ENCODE measurements at places on chromosomes 2 and 18. TPM values are rescaled to one million over a fixed set of nuclear protein-coding genes. Genes with fewer than 3 reads are reported as not detected.

The PSTPIP2 gene
- 3.0 TPM for total RNA-seq

The PSMD1 gene
- total RNA-seq = 78.2 TPM

The TEKT4 gene
- not detected for total RNA-seq

The MORN2 gene
- 30.1 TPM for total RNA-seq

The LIMS2 gene
- total RNA-seq = not detected
